ENCODE measurements at places on chromosomes 7 and 10.
A peak's percentile ranks its signal among the peaks of the same experiment; 100 is the strongest.

- no peak for DNase-seq
These were observed 56.7 kb downstream of the FGFR2 start for GRCh38 chr10:121541450-121542120.

DNA sequence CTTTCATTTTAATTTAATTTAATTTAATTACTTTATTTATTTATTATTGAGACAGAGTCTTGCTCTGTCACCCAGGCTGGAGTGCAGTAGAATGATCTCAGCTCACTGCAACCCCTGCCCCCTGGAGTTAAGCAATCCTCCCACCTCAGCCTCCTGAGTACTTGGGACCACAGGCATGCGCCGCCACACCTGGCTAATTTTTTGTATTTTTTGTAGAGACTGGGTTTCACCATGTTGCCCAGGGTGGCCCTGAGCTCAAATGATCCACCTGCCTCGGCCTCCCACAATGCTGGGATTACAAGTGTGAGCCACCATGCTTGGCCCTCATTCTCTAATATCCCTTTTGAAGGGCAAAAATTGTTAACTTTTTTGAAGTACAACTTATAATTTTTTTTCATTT is 92.9 kb downstream of the XRCC2 start:
- no peak for DNase-seq

DNA sequence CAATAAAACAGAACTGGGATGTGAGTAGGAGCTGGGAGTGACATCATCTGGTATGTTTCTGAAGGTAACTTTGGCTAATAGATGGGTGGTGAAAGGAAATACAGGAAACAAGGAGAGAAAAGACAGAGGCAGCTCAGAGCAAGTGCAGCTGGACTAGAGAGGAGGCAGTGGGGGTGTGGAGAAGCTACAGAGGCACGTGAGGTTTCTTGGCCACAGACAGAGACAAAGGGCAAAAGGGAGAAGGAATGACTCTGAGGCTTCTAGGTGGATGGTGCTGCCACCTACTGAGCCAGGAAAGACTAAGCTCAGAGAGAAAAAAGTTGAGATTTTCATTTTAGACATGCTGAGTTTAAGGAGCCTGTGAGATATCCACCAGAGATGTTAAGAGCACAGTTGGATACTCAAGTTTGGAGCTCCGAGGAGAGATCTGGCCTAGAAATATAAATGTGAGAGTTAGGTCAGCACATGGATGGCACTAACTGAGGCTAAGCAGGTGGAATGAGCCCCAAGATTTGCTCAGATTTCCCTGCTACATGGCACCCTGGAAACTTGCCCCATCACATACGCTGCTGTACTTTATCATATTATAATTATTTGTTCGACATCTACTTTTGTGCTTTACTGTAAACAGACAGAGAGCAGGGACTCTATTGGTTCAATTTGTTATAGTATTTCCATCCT is 293.0 kb upstream of the IMMP2L start:
- DNase-seq = peak; percentile 40

GRCh38 chr10:12006671-12007070 is 35.9 kb downstream of the UPF2 start:
- no peak for DNase-seq

GRCh38 chr10:71038921-71039320 is 150.6 kb upstream of the PCBD1 start:
- no peak for DNase-seq
